ENCODE measurements at places on chromosomes 7 and 10.
A peak's percentile ranks its signal among the peaks of the same experiment; 100 is the strongest.

- no peak for DNase-seq
These were observed 163.1 kb upstream of the NPVF start for GRCh38 chr7:25391295-25391861.

DNA sequence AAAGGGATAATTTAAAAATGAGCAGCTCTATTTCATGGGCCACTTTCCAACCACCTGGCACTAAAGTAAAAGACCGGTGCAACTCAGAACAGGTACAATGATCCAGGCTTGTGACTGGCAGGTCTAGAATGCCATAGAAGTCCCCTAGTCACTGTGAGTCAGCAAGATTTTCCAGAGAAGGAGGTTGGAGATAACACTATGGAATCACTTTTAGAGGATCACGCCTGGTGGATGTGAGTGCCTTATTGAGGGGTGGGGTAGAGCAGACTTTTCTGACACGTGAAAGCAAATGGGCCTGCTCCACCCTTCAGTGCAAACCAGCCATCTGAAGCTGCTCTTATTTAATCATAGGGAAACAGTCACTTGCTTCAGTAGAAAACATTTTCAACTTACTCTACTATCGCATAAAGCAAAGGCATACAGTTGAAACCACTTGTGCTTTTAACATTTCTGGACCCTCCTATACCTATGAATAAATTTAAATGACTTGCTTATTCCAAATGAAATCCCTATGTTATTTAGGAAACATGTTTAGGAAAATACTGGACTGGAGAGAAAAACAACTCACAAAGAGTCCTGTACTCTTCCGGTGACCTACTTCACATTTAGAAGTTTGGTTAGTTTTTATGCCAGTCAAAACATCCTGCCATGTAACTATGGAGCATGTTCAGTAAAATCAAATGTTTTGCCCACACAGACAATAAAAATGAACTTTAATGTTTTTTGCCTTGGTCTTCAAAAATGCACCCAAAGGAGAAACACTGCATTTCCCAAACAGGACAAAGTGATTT, 21.5 kb upstream of the AKR1C1 start:
- DNase-seq: no peak

DNA sequence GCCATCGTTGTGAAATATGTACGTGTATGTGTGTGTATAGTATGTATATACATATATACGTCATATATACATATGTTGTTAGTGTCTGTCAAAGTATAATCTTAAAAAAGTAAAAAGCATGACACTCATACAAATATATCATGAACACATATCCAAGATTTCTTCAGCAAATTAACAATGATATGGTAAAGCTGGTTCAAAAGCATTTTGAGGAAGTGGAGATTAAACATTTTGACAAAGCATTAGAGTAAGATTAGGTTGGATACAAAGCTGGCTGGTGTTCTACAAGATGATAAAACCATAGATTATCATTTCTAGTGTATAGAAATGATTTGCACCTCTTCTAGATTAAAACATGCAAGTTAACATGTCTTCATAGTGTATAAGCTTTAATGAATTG, 771 bp upstream of the NUDCD3 start:
- DNase-seq: no peak

- peak; percentile 17 for DNase-seq
These were observed 6.4 kb downstream of the FBH1 start for GRCh38 chr10:5896208-5897052.

GRCh38 chr7:44638611-44639557, 32.5 kb downstream of the OGDH start:
- peak; percentile 84 for DNase-seq
